ENCODE measurements at places on chromosomes 7 and 10.

DNA sequence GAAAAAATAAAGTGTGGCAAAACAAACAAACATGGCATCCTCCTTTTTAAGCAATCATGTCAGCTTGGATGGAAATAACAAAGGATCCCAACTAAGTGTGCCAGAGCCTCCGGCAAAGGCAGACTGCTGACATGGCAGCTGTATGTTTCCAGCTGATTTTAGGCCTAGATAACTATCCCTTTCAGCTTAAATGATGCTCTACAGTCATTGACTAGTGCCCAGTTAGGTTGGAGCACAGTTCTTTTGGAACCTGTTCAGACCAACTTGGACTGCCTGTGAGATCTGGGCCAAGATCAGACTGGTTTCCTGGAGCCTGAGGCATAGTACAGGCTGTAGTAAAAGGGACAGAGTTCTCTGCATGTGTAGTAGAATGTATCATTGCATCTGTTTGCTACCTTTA lies 128.7 kb downstream of the DYNC1I1 start:
- no peak for DNase-seq

DNA sequence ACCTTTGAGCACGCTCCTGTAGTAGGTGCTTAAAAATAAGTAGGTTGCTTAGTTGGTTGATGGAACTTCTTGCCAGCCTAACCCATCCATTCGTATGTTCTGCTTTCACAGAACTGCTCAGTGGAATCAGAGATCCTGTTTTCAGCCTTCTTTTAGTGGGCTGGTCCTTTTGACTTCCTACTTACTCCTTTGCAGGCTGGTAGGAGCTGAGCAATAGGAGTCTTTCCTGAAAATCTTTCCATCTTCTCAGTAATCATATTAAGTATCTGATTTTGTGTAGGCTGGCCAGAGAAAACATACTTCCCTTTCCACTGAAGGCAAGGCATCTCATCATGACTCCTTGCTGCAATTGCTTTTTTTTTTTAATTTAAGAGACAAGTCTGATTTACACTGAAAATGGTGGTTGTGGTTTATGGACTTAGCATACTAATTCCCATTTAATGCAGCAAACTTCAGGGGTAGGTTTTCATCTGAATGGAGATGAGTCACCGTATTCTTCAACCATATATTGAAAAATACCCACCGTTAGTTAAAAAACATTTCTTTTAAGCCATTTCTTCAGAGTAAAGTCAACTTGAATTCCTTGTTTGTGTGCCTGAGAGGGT lies 208.0 kb downstream of the ZNF365 start:
- DNase-seq, result no peak

DNA sequence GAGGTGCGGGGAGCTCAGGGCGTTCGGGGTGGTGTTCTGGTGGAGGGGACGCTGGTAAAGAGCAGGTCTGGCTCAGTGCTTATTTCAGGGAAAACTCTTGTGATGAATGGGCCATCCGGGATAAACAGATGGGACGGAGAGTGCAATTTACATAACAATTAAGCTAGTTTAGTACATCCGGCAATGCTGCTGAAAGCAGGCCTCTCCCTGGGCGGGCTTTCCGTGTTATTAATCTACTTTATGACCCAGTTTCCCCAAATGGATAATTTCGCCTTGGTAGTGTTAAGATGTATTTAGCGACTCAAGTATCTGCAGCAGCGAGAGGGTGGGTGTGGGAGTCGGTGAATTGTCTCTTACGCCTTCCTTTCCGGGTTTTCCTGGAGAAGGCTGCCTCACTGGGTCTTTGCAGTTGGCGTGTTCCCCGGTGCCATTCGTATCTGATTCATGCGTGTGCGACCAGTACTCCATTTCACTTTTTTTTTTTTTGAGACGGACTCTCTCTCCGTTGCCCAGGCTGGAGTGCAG lies 25.2 kb downstream of the FOXK1 start:
- no peak for DNase-seq

DNA sequence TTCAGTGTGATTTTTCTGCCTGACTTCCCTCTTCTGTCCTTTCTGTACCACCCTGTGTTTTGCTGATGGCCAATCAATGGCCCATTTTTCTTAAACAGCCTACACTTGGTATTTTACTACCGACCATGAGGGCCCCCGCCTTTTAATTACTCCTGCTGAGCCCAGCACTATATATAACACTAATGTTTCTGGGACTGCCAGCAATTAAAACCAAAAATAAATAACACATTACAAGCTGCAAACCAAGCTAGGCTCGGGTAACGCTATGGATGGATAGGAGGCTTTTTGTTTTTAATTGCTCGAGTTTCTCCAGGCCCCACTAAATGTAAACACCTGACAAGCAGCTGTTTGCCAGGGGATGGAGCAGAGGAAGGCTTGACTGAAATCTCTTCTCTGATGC lies 915.4 kb upstream of the AUTS2 start:
- no peak for DNase-seq

DNA sequence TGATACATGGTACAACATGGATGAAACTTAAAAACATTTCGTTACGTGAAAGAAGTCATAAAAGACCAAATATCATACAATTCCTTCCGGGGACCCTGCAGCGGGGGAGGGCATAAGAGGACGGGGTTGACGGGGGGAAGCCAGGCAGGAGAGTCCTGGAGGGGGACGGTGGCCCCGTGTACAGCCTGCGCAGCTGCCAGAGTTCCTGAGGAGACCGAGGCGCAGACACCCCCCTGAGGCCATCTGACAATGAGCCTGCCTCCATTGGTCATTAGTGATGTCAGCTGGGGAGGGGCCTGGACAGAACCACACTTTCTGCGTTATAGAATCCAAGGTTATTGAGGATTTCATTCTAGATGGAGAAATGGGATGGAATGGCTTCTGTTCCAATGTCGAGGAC lies 47.2 kb downstream of the PRKAG2 start:
- no peak for DNase-seq

DNA sequence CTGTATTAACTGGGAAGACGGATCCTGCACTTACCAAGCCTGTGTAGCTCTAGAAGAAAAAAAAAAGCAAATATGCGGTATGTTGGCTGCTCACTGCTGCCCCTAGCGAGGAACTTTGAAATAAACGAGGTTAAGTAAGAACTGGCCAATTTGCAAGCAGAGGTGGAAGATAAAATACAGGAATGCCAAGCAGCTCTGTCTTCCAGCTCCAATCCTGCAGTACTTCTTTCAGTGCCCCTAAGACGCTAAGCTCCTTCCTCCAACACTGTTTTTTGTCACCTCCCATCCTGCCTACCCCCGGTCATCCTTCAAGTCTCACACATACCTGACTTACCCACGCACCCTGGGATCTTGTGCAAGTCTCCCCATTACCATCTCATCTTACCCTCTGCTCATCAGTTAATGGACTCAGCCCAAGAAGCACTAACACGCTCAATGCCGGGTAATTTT lies 809 bp downstream of the C10orf143 start:
- peak; percentile 60 for DNase-seq

DNA sequence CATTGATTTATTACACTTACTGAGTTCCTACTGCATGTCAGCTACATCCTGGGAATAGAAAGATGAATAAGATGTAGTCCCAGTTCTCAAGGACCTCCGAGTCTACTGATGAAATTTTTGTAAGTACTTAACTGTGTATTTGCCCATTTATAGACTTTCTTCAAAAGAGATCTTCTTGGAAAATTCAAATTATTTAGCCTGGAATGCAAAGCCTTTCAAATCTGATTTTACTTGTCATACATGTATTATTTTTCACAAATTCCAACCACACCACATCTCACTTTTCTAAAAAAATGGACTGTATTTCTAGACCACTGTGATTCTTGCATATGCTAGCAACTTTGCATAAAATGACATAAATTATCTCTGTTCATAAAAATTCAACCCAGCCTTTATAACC lies 581.3 kb downstream of the ATRNL1 start:
- DNase-seq, result no peak

- no peak for DNase-seq
Observed at GRCh38 chr7:94055963-94056362, 51.8 kb upstream of the BET1 start.

DNA sequence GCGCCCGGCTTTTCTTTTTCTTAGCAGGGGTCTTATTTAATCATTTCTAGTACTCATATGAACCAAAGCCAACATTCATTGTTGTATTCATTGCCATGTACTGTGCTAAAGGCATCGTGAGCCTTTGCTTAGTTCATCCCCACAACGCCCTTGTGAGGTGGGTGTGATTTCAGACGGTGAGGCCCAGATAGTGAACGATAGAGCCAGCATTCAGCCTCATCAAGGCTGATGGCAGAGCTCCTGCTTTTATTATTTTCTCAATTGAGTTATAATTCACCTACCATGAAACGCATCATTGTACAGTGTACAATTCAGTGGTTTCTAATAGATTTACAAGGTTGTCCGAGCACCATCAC lies 50.1 kb downstream of the HK1 start:
- no peak for DNase-seq

DNA sequence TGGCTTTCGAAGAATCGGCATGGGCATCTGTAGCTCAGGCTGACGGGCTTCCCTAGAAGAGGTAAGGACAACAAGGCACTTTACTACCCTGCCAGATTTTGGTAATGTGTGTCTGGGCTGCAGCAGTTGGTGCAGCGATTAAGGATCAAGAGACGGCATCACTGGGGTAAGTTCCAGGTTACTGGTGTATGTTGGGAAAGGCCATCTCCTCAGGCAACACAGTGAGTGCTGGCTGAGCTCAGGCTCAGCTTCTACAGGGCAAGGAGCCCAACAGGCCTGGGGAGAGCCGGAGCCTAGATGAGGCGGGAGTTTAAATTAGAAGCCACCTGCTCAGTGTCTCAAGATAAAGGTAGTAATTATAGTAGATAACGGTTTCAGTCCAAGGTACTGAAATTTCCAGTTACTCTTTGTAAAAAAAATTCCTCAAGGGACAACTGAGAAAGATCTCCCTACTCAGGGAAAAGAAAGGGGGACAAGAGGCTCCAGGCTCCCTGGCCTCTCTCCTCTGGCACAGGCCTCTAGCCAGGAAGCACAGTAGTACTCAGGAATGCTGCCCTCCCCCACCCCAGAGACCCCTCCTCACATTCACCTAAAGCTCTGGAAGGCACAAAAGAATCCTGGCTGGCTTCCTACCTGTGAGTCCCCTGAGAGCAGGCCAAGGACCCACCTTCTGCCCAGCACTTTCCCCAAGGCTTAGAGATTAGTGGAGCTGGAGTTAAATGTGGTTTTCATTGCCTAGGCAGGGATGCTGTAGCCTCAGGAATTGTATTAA lies 3.9 kb downstream of the CXCL12 start:
- no peak for DNase-seq

DNA sequence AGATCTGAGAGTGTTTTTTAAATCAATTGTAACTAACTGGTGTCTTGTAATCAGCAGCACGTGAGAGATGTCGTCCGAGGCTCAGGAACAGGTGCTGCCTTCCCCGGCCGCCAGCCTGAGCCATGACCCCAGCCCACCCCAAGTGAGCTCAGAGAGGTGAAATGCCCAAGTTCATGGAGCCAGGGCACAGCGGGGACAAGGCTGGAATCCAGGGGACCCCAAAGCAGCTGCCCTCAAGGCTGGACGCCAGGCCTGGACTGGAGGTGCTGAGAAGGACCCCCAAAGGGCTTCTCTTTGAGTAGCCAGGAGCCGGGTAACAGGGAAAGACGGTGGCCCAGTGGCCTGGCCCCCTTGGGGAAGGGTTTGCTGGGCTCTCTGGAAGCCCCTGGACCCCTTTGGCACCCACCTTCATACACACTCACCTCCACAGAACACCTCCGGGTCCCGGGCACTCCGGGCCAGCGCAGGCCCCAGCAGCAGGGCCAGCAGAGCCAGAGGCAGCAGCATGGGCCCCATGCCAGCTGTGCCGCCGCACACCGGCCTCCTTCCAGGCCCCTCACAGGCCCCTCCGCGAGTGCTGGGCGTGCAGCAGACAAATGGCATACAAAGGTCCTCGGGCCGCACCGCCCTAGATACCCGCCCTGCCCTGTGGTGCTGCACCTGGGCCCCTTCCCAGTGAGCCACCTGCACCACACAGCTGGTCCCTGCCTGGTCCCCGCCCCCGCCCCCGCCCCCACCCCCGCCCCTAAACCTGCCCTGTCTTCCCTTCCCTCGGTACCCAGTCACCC lies 24.0 kb upstream of the CNPY1 start:
- no peak for DNase-seq

- no peak for DNase-seq
Observed at GRCh38 chr7:36690514-36691187, 33.6 kb downstream of the AOAH start.

- peak; percentile 69 for DNase-seq
Observed at GRCh38 chr10:86970162-86970981, 2.1 kb downstream of the ADIRF start.

DNA sequence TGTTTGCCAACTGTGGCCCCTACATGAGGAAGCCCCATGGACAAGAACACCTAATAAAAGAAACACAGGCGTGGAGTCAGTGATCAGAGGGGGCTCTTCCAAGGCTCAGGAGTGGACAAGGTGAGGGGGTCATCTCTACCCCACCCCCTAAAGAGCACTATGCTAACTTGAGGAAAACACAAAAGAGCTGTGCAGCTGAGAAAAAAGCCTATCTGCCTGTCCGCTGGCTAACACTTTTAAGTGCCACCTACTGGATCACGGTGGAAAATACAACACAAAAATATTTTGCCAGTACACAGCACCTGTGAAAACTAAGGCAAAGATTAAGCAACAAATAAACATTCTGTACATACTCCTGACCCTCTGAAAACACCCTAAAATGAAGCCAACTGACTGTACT lies 53.1 kb upstream of the COBL start:
- DNase-seq, result no peak

DNA sequence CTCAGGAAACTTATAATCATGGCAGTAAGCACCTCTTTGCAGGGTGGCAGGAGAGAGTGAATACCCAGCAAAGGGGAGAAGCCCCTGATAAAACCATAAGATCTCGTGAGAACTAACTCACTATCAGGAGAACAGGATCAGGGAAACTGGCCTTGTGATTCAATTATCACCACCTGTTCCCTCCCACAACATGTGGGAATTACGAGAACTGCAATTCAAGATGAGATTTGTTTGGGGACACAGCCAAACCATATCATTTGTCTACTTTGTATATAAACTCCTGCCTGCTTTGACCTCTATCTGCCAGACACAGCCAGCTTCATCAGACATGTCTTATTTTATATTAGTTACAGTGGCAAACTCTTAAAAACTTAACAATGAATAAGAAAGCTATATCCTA lies 50.4 kb downstream of the ARMC3 start:
- no peak for DNase-seq

DNA sequence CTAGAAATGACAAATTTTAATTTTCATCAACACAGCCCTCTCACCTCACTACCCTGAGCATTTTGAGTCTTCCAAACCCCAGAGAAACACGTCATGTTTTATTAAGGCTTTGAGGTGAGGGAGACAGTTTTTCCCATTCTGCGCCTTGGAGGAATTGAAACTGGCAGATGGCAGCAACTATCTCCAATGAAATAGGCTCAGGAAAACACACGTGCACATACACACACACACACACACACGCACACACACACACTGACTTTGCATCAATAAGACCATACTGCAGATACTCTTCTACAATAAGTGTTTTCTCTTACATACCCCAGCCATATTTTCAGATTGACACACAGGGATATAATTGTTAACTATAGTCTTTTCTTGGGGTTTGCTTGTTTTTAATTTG lies 3.2 kb upstream of the SFTPA2 start:
- no peak for DNase-seq

DNA sequence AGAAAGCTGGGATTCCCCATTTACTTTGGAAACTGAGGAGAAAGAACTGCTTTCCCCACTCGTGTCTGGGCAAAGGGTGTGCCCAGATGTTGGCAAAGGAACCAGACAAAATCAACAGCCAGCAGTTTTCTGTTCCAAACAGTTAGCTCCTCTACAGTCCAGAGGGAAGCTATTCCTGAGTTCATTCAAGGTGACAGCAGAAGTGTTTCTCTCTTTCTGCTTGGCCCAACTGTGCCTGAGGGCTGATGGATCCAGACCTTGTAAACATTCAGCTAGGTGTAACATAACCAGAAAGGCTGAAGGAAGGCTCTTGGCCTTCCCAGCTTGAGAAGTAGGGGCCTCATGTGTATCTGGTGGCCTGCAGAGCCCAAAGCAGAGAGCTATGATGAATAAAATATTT lies 7.0 kb upstream of the ALDH18A1 start:
- no peak for DNase-seq
